ENCODE measurements at places on chromosomes 13 and 19.

DNA sequence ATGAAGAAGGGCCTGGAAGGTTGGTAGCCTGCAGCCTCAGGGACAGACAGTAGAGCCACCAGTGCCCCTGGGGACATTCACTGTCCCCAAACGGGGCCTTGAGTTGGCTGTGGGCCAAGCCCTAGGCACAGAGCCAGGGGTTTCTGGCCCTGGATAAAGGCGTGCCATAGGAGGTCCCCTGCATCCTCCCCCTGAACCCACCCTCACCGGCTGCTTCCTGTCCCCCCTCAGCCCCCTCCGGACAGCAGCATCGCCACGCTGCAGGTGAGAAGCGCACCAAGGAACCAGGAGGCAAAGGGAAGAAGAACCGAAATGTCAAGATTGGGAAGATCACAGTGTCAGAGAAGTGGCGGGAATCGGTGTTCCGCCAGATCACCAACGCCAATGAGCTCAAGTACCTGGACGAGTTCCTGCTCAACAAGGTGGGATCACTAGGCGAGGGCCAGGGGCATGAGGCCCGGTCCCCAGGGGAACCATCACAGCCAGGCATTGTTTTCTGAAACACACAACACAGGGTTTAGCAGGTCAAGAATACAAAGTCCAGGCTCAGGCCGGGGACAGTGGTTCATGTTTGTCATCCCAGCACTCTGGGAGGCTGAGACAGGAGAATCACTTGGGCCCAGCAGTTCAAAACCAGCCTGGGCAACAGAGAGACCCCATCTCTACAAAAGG lies 14.6 kb upstream of the USE1 start:
- no peak for DNase-seq

DNA sequence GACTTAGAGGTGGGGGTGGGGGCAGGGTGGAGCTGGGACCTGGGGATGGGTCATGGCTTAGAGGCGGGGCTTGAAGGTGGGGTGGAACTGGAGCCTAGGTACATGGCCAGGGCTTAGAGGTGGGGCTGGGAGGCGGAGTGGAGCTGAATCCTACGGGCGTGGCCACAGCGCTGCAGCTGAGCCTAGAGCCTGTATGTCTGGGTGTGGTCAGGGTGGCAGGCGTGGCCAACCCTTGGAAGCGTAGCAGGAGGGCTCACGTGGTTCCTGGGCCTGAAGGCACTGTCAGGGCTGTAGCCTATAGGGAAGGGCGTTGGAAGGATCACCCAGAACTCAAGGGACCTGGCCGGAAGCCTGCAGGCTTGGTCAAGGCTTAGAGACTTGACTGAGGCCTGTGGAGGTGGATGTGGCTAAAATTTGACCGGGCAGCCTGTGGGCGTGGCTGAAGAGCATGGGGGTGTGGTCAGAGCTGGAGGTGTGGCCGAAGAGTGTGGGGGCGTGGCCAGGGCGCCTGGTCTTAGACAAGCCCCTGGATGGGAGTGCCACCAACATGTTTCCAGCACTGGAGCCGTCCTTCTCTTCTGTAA lies 24.3 kb downstream of the COLGALT1 start:
- DNase-seq: no peak

- DNase-seq: no peak
Observed at GRCh38 chr19:41868120-41868988, 8.3 kb downstream of the RPS19 start.

GRCh38 chr19:22606212-22606553 lies 27.9 kb upstream of the ZNF492 start:
- no peak for DNase-seq

GRCh38 chr13:49532593-49532992 lies 36.8 kb downstream of the PHF11 start:
- DNase-seq: no peak
